ENCODE measurements at places on chromosomes 3 and 15.

GRCh38 chr3:124397088-124397487 is 333.2 kb upstream of the UMPS start:
- no peak for DNase-seq

- DNase-seq: no peak
Observed at GRCh38 chr3:23253214-23253613, 50.1 kb downstream of the UBE2E2 start.

DNA sequence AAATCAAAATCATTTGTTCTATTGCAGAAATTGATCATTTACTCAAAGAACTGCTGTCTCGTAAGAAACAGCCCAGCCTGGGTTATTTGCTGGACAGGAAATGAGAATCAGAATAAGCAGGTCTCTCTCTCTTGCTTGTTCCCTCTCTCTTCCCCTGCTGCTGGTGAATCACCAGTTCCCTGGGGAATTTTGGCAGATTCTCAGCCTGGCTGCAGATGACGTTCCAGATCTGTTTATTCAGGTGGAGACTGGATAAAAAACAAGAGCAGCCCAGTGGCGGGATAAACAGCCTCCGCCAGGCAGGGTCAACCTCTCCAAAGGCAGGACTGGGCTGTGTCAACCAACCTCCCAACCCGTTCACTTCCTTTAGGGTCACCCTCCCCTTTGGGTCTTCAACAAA is 72.1 kb downstream of the LRIG1 start:
- no peak for DNase-seq

DNA sequence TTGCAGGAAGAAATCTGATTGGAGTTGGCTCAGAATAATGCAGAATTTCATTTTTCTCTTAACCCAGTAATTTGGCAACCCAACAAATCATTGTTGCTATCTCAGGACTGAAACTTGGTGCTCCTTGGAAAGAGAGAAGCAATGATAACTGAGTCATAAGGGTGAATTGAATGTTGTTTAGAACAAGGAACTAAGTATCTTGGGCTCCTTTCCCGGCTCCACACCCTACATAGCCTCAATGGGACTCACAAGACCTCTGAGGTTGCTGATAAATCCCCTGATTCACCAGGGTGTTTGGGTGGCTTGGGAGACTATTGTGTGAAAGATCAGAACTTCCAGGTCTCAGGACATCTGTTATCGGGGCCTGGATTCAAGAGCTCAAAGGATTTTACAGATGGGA is 7.8 kb upstream of the RAB8B start:
- no peak for DNase-seq

GRCh38 chr15:77591968-77592613 is 40.6 kb downstream of the LINGO1 start:
- no peak for DNase-seq

GRCh38 chr3:126349611-126350501 is 7.4 kb downstream of the KLF15 start:
- no peak for DNase-seq

DNA sequence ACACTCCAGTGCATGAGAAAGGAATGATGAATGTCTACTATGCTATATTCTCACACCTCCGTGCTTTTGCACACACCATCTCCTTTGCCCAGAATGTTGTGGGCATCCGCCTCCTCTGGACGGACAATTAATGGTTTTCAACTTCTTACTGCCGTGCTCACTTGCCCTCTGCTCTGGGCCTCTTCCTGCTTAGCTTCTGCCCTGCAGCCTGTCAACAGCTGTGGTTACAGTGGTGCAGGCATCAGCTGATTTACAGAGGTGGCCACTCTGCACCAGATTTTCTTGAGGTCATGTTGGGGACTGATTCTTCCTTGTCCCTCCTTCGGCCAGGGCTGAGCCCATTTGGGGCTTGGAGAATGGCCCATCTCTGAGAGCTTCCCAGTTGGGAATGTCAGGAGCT is 56.5 kb upstream of the TMEM115 start:
- DNase-seq: no peak

GRCh38 chr3:31934018-31934417 is 47.0 kb downstream of the OSBPL10 start:
- DNase-seq: no peak

GRCh38 chr3:77404871-77405270 is 365.0 kb downstream of the ROBO2 start:
- no peak for DNase-seq

DNA sequence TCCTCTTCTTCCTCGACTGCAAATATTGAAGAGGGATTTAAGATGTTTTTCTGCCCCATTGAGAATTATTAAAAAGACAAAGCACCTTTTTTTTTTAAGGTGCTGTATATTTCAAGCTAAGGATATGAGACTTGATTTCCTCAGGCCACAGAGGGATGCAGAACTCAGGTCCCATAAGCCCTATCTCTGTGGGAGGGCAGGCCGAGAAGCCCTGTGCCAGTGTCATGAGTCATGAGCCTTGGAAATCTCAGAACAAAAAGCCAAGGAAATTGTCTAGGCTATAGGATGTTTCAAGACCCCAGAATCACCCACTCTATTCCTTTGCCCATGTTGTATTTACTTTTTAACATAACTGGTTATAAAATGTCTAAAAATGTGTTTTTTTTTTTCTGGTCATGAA is 7.3 kb downstream of the ESYT3 start:
- DNase-seq: no peak

- no peak for DNase-seq
Observed at GRCh38 chr3:119350114-119350513, 55.9 kb downstream of the ARHGAP31 start.

GRCh38 chr3:11807686-11808085 is 39.0 kb downstream of the TAMM41 start:
- DNase-seq: no peak

DNA sequence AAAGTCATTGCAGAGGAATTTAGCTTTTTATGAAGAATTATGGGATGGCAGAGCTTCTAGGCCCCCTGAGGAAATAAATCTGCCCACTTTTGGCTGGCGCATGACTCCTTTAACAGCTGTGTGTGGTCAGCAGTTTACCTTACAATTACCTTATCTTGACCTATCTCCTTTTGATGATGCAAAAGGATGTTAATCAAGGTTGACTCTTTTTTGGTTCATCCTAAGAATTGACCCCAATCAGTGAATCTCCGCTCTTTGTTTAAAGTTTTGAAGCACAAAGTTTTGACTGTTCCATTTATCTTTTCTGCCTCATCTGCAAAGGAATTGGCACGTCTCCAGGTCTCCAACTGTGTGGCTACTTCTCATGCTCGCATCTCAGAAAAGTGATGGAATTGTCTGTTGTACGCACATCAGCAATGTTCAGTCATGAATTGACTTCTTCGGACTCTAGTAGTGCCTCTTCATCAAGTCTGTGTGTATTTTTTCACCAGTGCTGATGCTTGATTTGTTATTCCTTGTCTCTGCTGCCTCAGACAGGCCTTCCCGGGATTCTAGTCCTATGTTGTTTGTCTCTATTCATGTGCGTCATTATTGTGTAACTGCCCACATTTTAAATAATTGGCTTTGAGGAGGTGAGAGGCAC is 196.2 kb upstream of the CFAP20DC start:
- DNase-seq: no peak

GRCh38 chr15:80904998-80905397 is 84.6 kb downstream of the MESD start:
- DNase-seq: no peak

DNA sequence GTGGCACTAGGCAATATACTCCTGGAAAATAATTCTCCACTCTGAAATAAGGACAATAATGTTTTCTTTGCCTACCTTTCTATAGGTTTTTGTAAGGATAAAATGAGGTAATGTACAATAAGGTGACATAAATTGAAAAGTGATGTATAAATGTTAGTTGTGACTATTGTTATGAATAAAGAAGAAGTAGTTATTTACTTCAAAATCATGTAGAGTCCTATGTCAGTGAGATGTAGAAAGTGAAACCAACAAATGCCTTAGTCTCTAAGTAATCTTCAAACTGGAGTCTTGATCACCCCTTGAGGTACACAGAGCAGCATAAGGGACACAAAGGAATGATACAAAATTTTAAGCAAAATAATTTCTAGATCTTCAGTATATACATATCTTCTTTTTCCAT is 60.3 kb upstream of the TP63 start:
- DNase-seq: no peak

DNA sequence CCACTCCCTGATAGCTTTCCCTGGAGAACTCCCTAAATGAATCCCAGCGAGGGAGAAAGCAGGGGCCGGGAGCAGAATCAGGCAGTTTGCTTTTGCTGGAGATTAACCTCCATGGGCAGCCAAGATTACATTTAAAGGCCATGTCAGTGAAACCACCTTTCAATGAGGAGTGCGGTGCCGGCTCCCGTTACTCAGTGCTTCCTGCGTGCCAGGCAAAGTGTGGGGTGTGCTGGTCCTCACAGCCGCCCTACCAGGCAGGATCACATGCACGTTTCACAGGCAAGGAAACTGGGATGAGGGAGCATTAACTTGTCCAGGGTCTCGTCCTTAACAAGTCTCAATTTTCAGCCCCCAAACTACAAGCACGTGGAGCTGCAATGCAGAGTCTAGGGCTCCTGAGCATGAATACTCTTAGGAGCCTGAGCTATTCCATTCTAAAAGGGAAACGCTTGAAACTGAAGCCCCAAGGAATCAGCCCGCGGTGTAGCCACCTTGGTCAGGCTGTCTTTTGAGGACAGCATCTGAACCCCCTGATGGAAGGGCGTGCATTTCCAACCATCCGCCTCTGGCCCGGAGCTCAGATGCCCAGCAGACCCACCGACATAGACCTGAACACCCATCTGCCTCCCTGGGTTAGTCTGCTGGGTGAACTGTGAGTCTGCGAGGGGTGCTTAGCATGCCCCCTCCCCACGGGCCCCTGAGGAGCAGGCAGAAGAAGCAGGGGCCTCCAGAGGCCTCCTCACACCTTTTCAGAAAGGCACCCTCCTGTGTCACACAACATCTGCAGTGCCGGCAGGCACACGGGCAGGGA is 5.6 kb downstream of the IGDCC3 start:
- no peak for DNase-seq

DNA sequence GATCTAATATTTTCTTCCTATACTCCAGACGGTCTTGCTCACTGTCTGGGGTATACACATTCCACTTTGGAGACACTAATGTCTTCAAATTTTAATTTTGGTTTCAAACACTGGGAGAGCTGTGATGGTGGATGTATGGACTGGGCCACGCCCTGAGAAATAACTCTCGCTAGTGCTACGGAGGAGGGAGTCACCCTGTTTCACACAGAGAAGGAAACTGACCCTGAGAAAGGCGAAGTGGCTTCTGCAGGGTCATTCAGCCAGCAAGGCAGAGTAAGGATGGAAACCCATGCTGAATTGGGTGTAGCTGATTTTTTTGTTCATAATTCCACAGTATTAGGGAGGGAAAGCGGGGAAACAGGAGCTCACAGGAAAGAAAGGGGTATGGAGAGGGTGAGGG is 8.6 kb upstream of the SKIC8 start:
- DNase-seq: no peak

GRCh38 chr15:40087991-40088928 is 20.4 kb downstream of the BMF start:
- no peak for DNase-seq

- DNase-seq: no peak
Observed at GRCh38 chr15:100114100-100114499, 227.7 kb downstream of the ADAMTS17 start.

DNA sequence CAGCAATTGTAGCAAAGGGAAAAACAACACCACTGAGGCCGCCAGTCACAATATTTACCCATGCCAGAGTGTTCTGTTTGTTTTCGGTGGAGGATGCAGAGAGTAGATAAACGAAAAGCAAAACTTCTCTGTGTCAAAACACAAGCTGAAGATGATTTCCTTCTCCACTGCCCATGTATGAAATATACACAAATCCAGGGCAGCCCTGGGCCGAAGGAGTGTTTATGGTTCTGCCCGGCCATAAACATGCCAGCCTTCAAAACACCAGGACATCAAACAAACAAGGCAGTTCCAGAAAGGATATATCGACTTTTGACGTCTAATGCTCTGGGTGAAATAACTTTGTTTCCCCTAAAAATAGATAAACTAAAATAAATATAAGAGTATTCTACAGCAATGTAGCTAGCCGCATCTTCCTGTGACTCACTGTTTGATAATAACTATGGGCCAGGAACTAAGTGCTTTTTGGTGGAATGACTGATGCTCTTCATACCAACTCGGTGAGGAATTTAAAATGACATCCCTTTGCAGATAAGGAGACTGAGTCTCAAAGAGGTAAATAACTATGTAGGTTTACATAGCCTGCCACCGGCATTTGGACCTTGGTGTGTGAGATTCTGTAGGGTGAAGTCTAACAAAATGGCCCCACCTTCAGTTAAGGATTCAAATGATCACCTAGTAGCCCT is 82.8 kb downstream of the MAGI1 start:
- DNase-seq: no peak

DNA sequence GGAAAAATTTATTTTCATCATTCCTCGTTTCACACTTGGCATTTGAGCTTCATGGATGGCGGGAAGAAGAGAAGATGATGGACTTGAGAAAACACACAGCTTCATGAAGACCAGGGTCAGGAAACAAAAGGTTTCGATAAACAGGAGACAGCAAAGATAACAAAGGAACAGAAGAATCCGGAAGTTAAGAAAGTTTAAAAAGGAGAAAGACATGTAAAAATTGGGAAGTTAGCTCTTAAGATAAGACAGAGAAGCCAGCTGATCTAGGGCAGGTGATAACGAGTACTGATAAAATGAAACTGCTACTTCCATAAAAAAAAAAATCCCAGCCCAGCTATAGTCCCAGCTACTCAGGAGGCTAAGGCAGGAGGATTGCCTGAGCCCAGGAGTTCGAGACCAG is 23.9 kb downstream of the IL5RA start:
- DNase-seq: no peak

- no peak for DNase-seq
Observed at GRCh38 chr3:197499427-197499826, 56.3 kb downstream of the BDH1 start.

DNA sequence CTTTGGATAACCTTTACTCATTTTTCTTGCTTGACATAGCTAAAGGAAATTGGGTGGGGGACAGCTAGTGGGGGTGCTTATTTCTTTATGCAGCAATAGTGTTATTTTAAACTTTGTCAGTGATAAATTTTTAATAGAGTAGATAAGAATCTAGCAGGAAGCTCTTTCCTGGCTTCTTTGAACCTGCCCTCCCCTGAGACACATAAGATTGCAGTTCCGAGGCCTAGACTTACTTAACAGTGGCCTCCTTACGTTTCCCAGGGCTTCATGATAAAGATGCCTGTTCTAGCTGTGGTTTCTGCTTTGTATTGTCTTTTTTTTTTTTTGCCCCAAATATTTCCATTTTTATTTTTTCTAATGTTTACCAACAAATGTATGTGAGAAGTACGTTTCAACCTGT is 170.1 kb downstream of the VPS8 start:
- no peak for DNase-seq

GRCh38 chr15:59138243-59138642 is 33.3 kb downstream of the CCNB2 start:
- peak; percentile 32 for DNase-seq

GRCh38 chr15:56052395-56053045 is 59.1 kb upstream of the NEDD4 start:
- no peak for DNase-seq

GRCh38 chr3:117871934-117872333 is 1162.4 kb downstream of the TUSC7 start:
- DNase-seq: no peak

- DNase-seq: peak; percentile 49
Observed at GRCh38 chr3:122679085-122679881, 1.4 kb upstream of the PARP14 start.
